A549 treated with CORT108297 at 1 μM for 4 hours (cell line): ENCODE measurements at places on chromosomes 2 and 18. TPM values are rescaled to one million over a fixed set of nuclear protein-coding genes. Genes with fewer than 3 reads are reported as not detected.

The DCDC2C gene
- total RNA-seq, result 0.22 to 0.55 TPM (median 0.52 TPM) in 5 replicates

The SP9 gene
- 2.0 to 3.2 TPM (median 2.8 TPM) in 5 replicates for total RNA-seq

The ZBTB7C gene
- total RNA-seq, result 0.02 to 0.20 TPM (median 0.07 TPM) in 5 replicates

The LDLRAD4 gene
- total RNA-seq, result 1.1 to 2.8 TPM (median 1.8 TPM) in 5 replicates

The GPR75 gene
- 1.3 to 1.8 TPM (median 1.5 TPM) in 5 replicates for total RNA-seq

The PROM2 gene
- 0.06 to 0.23 TPM in 2 of 5 replicates, not detected in the others for total RNA-seq

The FBLN7 gene
- total RNA-seq, result 0.49 to 0.74 TPM (median 0.66 TPM) in 5 replicates

The CYS1 gene
- 0.81 to 1.8 TPM (median 1.3 TPM) in 5 replicates for total RNA-seq

The NAT8 gene
- not detected in 5 replicates for total RNA-seq

The CD8B2 gene
- not detected in 5 replicates for total RNA-seq

The MROH2A gene
- 0.09 to 0.20 TPM (median 0.15 TPM) in 4 of 5 replicates, not detected in the other for total RNA-seq

The IGFBP5 gene
- 0.10 to 0.27 TPM (median 0.19 TPM) in 5 replicates for total RNA-seq

The PPP1R1C gene
- 1.6 to 2.2 TPM (median 1.8 TPM) in 5 replicates for total RNA-seq

The SELENOI gene
- total RNA-seq, result 17.3 to 20.9 TPM (median 19.6 TPM) in 5 replicates

The ACADL gene
- total RNA-seq, result 0.03 to 0.08 TPM (median 0.07 TPM) in 3 of 5 replicates, not detected in the others

The ACMSD gene
- total RNA-seq, result not detected in 5 replicates

The IL18R1 gene
- total RNA-seq, result 0.77 to 1.1 TPM (median 0.90 TPM) in 5 replicates

The AQP12A gene
- total RNA-seq, result not detected in 5 replicates

The DAPL1 gene
- not detected in 5 replicates for total RNA-seq

The TOGARAM2 gene
- total RNA-seq, result 0.08 to 0.23 TPM (median 0.19 TPM) in 5 replicates

The GALNT14 gene
- 44.4 to 51.6 TPM (median 48.4 TPM) in 5 replicates for total RNA-seq

The RAB6C gene
- not detected in 5 replicates for total RNA-seq

The DGUOK gene
- 146 to 161 TPM (median 148 TPM) in 5 replicates for total RNA-seq

The REG1B gene
- not detected in 5 replicates for total RNA-seq

The TSHZ1 gene
- 5.2 to 6.7 TPM (median 6.4 TPM) in 5 replicates for total RNA-seq

The SNORC gene
- total RNA-seq, result 4.8 to 13.5 TPM (median 9.7 TPM) in 5 replicates

The CCDC141 gene
- not detected in 5 replicates for total RNA-seq

The EFHD1 gene
- 1.9 to 2.9 TPM (median 2.5 TPM) in 5 replicates for total RNA-seq

The GAREM2 gene
- total RNA-seq, result 5.0 to 10.6 TPM (median 7.4 TPM) in 5 replicates

The MREG gene
- 4.5 to 5.9 TPM (median 5.4 TPM) in 5 replicates for total RNA-seq

The KIF1A gene
- 0.64 to 1.0 TPM (median 0.81 TPM) in 5 replicates for total RNA-seq

The SPRED2 gene
- 26.7 to 32.1 TPM (median 31.3 TPM) in 5 replicates for total RNA-seq

The TRIM43 gene
- 0.07 TPM in 1 of 5 replicates, not detected in the others for total RNA-seq

The CIB4 gene
- total RNA-seq, result 0.16 to 0.34 TPM in 2 of 5 replicates, not detected in the others

The CRYGD gene
- not detected in 5 replicates for total RNA-seq

The C2orf15 gene
- 0.39 to 0.95 TPM (median 0.54 TPM) in 5 replicates for total RNA-seq

The LIMS3 gene
- total RNA-seq, result not detected in 5 replicates

The ZNF396 gene
- total RNA-seq, result 0.52 to 0.90 TPM (median 0.72 TPM) in 5 replicates

The METTL4 gene
- 5.3 to 6.4 TPM (median 5.7 TPM) in 5 replicates for total RNA-seq

The ERFE gene
- 5.1 to 10.4 TPM (median 7.6 TPM) in 5 replicates for total RNA-seq

The PLCL1 gene
- 0.02 TPM in 1 of 5 replicates, not detected in the others for total RNA-seq

The GNAL gene
- 4.4 to 6.3 TPM (median 5.7 TPM) in 5 replicates for total RNA-seq

The IL1RL1 gene
- 0.67 to 1.2 TPM (median 0.86 TPM) in 5 replicates for total RNA-seq

The YIPF4 gene
- total RNA-seq, result 43.5 to 56.9 TPM (median 51.0 TPM) in 5 replicates

The MARCHF4 gene
- 40.0 to 54.4 TPM (median 45.6 TPM) in 5 replicates for total RNA-seq

The UGT1A3 gene
- 0.07 to 0.17 TPM (median 0.13 TPM) in 3 of 5 replicates, not detected in the others for total RNA-seq

The LBX2 gene
- total RNA-seq, result 2.5 to 4.4 TPM (median 4.2 TPM) in 5 replicates

The MEP1B gene
- 0.06 to 0.14 TPM (median 0.07 TPM) in 3 of 5 replicates, not detected in the others for total RNA-seq

The EVA1A gene
- total RNA-seq, result 10.7 to 13.6 TPM (median 11.5 TPM) in 5 replicates

The SCYGR7 gene
- not detected in 5 replicates for total RNA-seq

The UGT1A1 gene
- total RNA-seq, result 0.58 to 1.6 TPM (median 0.94 TPM) in 5 replicates

The IHH gene
- total RNA-seq, result 0.13 to 0.25 TPM (median 0.21 TPM) in 4 of 5 replicates, not detected in the other

The FAM168B gene
- 78.1 to 100 TPM (median 87.9 TPM) in 5 replicates for total RNA-seq

The LGALSL gene
- 7.7 to 10.8 TPM (median 8.7 TPM) in 5 replicates for total RNA-seq

The IL18RAP gene
- total RNA-seq, result 0.11 TPM in 1 of 5 replicates, not detected in the others

The SLC38A11 gene
- not detected in 5 replicates for total RNA-seq

The ASXL3 gene
- total RNA-seq, result not detected in 5 replicates
